ENCODE measurements at places on chromosomes 12 and 14.

GRCh38 chr14:85250414-85251189, 279.3 kb upstream of the FLRT2 start:
- DNase-seq: no peak

GRCh38 chr12:111596985-111597830, 1.9 kb downstream of the ATXN2 start:
- no peak for DNase-seq

- DNase-seq: no peak
These were observed 271.3 kb upstream of the TMPO start for GRCh38 chr12:98244136-98244535.

DNA sequence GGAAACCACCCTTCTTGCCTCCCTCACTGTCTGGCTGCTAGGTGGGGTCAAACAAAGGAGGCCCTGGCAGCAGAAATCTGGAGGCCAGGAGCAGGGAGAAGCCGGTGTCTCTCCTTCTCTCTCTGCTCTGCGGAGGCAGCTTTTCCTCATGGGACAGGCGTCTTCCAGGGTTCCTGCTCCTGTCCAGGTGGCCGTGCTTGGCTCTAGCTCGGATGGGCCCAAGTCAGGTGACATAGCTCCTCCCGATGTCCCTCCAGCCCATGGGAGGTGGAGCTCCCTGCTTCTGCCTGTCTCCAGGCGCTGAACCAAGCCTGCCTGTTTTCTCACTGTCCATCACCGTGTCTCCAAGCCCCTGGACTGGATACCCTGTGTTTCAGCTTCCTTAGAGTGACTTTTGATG, 30.5 kb upstream of the FZD10 start:
- DNase-seq: no peak

DNA sequence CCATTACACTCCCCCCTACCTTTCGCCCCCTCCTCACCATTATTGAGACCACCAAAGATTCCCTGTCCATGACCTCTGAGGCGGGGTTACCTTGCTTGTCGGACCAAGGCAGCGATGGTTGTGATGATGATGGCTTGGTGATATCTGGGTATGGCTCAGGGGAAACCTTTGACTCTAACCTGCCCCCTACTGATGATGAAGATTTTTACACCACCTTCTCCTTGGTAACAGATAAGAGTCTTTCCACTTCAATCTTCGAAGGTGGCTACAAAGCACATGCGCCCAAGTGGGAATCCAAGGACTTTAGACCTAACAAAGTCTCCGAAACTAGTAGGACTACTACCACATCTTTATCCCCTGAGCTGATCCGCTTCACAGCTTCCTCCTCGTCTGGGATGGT, 350.2 kb downstream of the DIO2 start:
- DNase-seq: no peak

- DNase-seq: no peak
These were observed 3.9 kb downstream of the LHX5 start for GRCh38 chr12:113467502-113468364.

DNA sequence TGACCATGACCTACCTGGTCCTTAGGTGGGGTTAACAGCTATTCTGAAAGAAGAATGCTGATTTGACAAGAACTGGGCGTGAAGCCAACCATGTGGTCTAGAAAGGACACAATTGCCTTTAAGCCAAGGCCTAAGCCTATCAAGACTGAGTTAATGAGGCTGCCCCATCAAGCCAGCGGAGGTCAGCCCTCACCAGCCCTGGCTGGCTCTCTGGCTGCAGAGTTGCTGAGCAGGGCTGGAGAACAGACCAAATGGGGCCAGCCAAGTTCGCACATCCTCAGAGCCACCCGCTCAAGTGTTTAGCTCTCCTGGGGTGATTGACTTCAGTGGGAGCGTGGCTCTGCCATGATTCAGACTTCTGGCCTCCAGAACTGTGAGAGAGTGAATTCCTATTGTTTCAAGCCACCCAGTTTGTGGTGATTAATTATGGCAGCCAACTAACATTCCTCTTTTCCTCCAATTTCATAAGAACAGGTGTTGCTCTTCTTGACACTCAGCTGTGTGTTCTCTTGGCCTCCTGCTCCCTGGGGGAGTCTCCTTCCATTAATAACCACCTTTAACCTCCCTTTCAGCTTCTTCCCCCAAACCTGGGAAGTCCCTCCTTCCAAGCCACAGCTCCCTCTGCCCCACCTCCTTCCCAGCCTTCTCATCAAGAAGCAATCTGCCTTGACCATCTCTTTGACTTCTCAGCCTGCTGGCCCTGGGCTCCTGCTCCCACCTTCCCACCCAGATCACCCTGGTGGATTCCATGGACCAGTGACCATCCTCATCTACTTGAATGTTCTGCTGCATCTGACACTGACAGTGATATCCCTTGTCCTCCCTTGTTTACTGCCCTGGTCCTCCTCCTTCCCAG, 5.3 kb upstream of the SERPINA5 start:
- DNase-seq: no peak

DNA sequence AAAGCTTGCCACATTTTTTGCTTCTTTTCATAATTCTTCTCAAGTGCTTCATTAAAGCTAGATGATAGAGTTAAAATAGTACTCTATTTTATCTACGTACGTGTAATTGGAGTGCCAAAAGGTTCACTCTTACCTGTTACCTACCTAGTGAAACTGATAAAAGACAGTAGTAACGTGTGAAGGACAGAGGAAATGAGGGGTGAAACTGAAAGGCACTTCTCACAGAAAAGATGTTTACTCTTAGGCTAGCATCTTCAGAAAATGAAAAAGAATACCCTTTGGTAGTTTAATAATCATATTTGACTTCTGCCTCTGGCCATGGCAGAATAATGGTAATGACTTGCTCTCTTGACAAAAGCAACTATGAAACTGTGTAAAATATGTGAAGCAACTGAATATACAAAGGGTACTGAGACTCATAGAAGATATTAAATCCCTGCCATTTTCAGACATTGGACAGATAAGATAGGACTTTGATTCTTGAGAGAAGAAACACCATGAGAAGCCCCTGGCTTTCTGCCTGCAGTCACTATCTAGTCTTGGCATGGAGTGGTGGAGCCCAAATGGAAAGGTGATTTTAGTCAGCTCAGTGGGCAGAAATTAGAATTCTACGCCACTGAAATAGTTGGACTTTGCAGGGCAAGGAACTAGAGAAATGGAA, 6.3 kb upstream of the EVL start:
- no peak for DNase-seq

DNA sequence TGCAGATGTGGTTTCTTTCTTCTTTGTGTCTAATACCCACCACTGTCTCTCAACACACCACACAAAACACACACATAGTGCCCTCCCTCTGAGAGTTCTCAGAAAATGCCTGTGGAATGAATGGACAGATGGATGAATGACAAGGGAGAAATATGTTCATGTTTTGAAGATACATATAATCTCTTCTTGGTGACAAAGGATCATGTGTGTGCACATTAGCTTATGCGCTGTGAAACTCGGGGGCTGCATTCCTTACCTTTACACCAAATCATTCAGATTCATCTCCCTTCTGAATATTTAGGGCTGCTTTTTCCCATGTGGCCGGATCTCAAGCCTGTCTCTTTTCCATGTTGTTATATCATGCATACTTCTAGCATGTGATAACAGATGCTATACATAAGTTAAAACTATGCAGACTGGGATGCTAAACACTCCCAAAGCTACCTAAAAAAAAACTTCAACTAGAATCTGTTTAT, 111.4 kb downstream of the EPS8 start:
- DNase-seq: no peak

DNA sequence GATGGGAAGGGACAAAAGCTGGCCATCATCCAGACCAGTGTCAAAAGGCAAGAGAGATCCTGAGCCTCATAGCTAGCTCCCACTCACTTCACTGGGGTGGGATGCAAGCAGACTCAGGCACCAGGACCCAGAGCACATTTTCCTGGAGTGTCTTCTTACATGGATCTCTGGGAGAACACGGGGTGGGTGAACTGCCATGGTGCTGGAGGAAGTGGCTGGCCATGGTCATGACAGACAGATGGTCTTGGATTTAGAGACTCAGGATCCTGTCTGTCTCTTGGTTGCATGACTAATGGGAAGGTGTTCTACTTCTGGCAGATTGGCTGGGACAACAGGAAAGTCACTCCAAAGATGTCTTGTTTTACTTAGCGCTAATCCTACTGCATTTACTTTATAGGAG, 311.5 kb downstream of the ATP23 start:
- no peak for DNase-seq

DNA sequence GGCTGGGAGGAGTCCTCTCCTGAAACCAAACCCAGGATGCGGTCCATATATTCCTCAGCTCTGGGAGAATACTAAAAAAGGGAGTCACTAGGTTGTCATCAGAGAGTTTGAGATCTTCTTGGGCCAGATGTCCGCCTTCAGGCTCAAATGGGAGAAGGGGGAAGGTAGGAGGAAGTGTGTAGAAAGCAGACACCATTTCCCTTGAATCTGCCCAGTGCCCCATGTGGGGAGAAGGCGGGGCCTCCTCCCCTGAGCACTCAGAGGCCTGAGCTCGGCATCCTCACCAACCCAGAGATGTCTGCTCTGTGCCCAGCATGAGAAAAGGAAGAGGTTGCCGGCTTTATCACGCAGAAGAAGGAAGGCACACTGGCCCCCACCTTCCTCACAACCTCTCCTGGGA, 37.3 kb downstream of the LTBP2 start:
- no peak for DNase-seq

DNA sequence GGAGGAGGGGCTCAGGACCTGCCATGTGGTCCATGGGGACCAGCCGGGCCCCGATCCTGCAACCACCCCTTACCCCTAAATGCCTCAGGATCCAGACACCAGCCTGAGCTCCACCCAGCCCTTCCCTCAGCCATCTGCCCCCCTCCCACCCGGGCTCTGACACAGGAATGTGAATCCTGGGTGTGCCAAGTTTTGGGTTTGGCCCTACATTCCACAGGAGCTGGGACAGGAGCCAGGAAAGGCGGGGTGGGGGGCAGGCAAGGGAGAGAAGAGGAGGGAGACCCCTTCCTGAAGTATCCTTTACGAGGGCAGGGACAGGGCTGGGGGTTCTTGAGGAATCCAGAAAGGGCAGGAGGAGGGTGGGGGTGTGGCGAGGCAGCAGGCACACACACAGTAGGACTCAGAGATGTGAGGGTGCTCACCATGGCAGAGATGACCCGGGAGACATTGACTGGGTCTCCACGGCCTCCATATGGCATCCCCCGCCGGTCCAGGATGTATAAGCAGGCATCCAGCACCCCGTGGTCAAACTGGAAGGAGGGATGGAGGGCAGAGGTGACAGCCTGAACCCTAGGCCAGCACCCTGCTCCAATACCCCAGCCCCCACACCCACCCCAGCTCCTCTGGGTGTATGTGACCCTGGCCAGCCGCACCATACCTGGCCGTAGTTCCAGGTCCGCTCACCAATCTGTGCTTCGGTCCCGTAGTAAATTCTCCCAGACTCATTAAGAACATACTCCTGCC, 3.5 kb downstream of the TGM1 start:
- no peak for DNase-seq

DNA sequence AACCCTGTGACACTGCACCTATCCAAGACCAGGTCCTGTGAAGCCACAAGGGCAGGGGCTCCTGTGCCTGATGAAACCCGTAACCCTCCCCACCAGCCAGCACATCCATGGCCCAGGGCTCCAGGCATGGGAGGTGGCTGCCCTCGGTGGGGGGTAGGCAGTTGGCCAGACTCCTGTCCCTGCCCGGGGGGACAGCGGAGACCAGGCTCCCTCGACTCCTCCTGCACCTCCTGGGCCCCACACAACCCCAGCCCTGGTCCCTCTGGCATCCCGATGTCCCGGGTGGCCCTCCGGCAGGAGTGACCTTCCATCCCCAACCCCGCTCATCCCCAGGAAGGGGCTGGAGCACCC, 11.4 kb downstream of the AKT1 start:
- DNase-seq: no peak

DNA sequence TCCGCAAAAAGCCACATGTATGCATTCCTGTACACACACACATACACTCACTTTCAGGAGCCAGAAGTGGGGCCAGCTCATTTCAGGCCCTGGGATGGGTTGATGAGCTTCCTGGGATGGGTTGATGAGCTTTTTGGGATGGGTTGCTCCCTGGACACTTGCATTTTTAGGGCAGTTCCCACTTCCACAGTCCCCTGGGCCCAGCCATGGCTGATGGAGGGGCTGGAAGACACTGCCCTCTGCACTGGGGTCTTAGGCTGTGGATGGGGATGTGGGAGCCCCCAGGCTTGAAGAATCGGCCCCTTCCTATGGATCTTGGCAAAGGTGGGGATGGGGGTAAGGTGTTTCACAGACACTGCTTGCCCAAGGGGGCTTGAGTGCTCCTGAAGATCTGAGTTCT, 12.7 kb downstream of the ACVRL1 start:
- no peak for DNase-seq

- DNase-seq: no peak
These were observed 210.7 kb upstream of the ATP2B1 start for GRCh38 chr12:89919241-89919906.

- DNase-seq: no peak
These were observed 55.8 kb upstream of the OR6J1 start for GRCh38 chr14:22699801-22700564.

GRCh38 chr12:32920506-32921085, 24.0 kb upstream of the PKP2 start:
- DNase-seq: no peak

DNA sequence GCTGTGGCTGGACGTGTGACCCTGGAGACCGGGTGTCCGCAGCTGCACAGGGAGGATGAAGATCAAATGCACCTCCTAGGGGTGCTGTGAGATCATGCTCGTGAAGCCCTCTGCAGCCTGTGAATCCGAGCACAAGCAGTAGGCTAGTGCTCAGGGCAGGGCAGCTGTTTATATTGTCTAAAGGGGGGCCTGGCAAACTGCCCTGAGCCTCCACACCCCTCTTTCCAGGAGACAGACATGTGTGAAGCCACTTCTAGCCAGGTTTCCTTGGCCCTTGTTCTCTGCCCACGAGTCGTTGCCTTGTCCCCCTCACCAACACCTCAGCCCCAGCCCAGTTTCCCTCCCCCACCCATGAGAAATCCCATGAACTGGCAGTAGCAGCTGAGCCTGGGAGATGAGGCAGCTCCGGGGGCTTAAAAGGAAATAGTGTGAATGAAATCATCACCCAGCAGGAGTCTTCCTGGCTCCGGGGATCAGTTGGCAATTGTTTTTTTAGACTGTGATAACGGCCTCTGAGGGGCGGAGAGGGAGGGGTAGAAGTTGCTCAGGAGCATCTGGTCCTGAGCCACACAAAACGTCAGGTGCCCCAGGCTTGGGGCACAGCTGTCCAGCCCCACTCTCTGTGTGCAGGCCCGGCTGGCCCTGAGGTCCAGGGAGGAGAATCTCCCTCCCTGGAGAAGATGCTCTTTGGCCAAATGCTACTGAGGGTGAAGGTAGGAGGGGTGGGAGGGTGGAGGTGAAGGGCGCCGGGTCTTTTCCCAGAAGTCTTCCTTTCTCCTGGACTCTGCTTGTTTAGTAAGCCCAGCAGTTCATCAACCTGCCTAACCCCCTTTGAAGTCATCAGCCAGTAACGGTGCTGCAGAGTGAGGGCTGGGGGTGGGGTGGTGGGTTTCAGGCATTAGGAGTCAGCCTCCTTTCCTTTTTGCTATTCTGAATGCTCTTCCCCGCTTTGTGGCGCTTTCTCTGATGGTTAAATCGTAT, 4.0 kb downstream of the FGF6 start:
- no peak for DNase-seq

Measured in left forelimb (tissue), 1 donor.